ENCODE measurements at places on chromosomes 7 and 10.

- no peak for DNase-seq
Observed at GRCh38 chr7:74585844-74586243, 71.7 kb upstream of the GTF2I start.

- DNase-seq: no peak
Observed at GRCh38 chr7:44647981-44648714, 41.7 kb downstream of the OGDH start.

GRCh38 chr10:62373995-62374861, at the start of gene ZNF365:
ZNF365 (plus strand) TSS chr10:62374369; CDS start chr10:62376194, 1,825 bp downstream.
- peak; percentile 29 for DNase-seq

DNA sequence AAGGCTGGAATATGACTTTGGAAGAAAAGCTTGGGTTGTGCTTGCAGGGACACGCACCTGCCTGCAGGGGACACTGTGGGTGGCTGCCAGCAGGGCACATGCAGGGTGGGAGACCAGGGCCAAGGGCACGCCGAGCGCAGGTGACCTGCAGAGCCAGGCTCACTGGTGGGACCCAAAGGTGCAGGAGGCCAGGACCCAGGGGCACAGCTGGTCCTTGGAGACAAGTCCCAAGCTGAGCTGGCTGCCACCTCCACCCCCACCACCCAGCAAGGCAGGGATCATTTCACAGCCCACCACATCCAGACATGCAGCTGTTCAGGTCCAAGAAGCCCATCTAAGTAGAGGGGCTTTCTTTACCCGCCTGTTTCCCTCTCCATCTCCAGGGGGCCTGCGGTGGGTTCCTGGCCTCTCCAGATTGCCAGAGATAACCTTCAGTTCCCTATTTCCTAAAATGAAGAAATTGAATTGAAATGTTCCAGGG, 13.8 kb upstream of the CLIP2 start:
- DNase-seq: no peak

- no peak for DNase-seq
Observed at GRCh38 chr7:27410812-27411544, 168.4 kb downstream of the EVX1 start.

GRCh38 chr7:34655384-34655783, 2.6 kb upstream of the NPSR1 start:
- no peak for DNase-seq

- DNase-seq: no peak
Observed at GRCh38 chr7:70029993-70030392, 431.7 kb downstream of the AUTS2 start.

DNA sequence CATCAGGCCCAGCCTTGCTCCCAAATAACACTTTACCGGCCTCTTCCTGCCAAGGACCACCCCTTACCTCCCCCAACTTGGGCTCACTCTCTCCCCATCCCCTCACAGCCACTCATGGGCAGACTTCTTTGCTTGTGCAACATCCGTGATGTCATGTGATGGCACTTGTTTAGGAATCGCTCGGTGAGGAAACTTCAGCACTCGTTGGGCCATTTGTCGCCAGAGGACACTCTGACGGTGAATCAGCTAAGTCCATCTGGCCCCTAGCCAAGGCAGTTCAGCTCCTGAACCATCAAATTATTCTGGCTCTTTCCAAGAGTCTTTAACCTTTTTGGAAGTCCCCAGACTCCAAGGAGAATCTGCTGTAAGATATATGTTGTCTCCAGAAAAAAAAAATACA, 19.2 kb downstream of the BTBD16 start:
- no peak for DNase-seq

- DNase-seq: no peak
Observed at GRCh38 chr7:12715372-12716133, 28.1 kb downstream of the ARL4A start.

DNA sequence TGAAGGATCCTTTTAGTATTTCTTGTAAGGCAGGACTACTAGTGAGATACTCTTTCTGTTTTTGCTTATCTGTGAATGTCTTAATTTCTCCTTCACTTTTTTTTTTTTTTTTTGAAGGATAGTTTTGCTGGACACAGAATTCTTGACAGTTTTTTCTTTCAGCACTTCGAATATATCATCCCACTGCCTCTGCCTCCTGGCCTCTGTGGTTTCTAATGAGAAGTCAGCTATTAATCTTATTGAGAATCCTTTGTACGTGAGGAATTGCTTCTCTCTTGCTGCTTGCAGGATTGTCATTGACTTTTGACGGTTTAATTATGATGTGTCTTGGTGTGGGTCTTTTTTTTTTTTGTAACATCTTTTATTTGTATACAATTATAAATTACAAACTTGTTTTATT, 12.6 kb upstream of the WAC start:
- DNase-seq: no peak

DNA sequence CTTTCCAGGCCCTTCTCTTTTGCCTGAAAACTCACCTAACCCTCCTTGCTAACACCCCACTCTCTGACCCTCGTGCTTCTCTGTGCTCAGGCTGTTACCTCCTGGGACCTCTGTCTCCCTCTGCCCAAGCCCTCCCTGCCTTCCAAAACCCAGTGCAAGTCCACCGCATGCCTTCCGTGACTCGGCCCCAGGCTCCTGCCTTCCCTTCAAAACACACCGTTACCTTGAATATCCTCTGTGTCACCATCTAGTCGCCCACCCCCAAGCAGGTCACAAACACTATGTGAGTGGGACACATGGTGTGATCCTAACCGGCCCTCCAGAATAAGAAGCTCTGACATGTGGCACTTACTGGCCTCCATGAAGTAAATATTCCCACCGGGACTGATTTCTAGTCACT, 176.7 kb downstream of the GRID1 start:
- DNase-seq: no peak

GRCh38 chr7:151091431-151091830, 5.2 kb downstream of the AGAP3 start:
- no peak for DNase-seq

GRCh38 chr10:97207756-97208346, 22.1 kb upstream of the SLIT1 start:
- no peak for DNase-seq

GRCh38 chr10:22605168-22605567, 109.2 kb downstream of the PIP4K2A start:
- no peak for DNase-seq

GRCh38 chr7:111529507-111530355, 32.6 kb downstream of the IMMP2L start:
- no peak for DNase-seq

GRCh38 chr10:90204956-90205314, 503.5 kb downstream of the KIF20B start:
- no peak for DNase-seq

- no peak for DNase-seq
Observed at GRCh38 chr10:89591111-89591795, 53.8 kb downstream of the PANK1 start.

DNA sequence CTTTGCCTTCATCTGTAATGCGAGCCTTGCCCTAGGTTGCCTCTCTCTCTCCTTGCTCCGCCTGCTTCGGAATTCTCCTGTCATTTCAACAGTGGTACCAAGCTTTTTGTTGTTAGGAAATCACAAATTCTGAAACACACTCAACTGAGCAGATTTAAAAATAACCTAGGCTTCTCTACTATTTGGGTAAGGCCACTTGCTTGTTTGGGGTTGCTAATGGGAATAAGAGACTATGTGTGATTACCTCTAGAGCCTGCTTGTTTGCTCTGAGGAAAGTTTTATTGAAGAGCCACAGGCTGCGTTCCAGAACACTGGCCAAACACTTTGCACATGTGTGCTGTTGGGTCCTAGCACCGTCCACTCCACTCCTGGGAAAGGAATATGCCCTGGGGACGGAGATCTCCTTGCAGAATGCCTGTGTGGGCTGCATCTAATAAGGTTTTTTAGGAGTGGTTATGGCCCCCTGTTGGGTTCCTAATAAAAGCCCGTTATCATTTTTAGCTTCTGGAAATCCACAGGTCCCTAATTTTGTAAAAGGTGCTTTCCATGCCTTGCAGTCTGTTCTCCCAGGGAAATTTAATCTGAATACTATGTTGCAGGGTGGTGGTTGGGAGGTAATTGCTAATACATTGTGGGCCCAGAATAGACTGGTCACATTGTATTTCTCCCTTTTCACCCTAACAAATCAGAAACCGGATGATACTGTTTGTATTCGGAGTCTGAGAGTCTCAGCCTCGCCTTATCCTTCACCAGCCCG, 68.7 kb upstream of the KLF6 start:
- DNase-seq: no peak

DNA sequence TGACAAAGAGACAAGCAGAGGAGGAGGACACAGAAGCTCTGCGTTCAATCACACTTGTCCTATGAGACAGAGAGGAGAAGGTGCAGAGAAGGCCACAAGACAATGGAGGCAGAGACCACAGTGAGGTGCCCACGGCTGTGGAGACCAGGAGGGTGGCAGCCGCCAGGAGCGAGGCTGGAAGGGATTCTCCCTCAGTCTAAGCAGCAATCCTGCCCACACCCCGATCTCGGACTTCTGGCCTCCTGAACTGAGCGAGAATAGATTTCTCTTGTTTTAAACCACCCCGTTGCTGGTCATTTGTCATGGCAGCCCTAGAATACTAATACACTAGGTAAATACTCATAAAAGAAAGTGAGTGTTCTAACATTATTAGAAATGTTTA, 92.1 kb downstream of the CYTH3 start:
- DNase-seq: no peak

- no peak for DNase-seq
Observed at GRCh38 chr10:44237364-44238049, 147.4 kb downstream of the CXCL12 start.

- peak; percentile 79 for DNase-seq
Observed at GRCh38 chr10:100986952-100987684, at the start of the genes MRPL43 and TWNK. MRPL43 (minus strand) TSS chr10:100987497; CDS start chr10:100987443, 54 bp downstream. TWNK (plus strand) TSS chr10:100987543; CDS start chr10:100988211, 668 bp downstream.

- no peak for DNase-seq
Observed at GRCh38 chr7:3887096-3887690, 586.1 kb downstream of the SDK1 start.

- DNase-seq: no peak
Observed at GRCh38 chr7:149680331-149681025, 92.9 kb downstream of the ZNF467 start.

DNA sequence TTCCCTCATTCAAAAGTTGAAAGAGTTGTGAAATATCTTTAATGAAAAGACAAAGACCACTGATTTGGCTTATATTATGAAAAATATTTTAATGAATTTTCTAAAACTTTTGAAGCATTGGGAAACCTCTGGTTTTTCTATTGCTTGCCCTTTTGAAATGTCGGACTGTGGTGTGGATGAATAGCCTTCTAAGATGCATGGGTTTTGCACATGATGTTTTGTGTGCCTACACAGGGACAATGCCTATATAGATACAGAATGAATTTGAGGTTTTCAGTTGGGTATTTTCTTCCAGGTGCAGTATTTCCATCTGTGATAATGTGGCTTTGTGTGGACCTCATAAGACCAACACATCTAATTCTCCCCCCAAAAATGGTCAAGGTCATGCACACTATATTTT, 1437.9 kb downstream of the REEP3 start:
- DNase-seq: no peak

DNA sequence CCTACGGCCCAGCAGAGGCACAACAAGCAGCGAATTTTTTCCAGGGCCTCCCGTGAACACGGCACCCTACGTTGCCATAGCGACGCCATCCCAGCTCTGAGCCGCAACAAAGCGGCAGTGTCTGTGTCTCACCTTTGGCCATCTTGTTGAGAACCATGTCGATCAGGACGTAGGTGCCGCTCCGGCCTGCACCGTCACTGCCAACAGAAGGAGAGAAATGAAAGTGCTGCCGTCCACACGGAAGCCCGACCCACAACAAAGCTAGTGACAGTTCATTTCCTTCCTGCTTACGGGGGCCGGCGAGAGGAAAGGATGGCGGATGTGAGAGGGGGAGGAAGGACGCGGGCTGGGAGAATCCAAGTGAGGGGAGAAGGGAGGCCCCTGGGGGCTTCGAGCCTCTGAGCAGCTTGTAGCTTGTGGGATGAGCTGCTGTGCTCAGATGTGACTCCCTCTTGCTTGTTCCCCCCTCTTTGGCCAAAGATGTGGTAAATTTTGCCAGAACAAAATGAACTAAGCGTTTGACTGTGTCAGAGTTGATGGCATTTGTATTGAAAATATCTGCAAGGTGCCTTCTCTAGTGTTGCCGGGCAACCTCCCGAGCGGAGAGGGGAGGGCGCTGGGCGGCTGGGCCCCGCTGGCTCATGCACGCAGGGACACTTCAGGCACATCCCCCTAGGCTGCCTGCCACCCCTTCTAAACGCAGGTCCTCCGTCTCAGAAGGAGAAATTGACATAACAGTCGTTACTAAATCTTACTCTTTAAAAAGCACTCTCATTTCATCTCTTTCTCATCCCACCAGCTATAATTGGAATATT, 232.2 kb downstream of the DNAJB6 start:
- peak; percentile 21 for DNase-seq

DNA sequence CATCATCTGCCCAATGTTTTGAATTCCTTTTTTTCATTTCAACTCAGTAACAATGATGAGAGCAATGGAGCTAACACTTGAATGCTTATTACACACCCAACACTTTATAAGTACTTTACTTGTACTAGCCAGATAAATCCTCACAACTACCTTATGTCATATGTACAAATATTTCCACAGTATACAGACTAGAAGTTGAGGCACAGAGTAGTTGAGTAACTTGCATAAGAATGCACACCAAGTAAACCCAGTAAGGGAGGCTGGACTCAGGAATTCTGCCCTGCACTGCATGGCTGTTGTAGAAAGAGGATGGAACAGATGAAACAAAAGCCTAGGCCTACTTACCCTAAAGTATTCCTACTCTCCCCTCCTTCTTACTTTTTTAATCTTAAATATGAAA, 15.8 kb downstream of the DPY19L1 start:
- DNase-seq: no peak

DNA sequence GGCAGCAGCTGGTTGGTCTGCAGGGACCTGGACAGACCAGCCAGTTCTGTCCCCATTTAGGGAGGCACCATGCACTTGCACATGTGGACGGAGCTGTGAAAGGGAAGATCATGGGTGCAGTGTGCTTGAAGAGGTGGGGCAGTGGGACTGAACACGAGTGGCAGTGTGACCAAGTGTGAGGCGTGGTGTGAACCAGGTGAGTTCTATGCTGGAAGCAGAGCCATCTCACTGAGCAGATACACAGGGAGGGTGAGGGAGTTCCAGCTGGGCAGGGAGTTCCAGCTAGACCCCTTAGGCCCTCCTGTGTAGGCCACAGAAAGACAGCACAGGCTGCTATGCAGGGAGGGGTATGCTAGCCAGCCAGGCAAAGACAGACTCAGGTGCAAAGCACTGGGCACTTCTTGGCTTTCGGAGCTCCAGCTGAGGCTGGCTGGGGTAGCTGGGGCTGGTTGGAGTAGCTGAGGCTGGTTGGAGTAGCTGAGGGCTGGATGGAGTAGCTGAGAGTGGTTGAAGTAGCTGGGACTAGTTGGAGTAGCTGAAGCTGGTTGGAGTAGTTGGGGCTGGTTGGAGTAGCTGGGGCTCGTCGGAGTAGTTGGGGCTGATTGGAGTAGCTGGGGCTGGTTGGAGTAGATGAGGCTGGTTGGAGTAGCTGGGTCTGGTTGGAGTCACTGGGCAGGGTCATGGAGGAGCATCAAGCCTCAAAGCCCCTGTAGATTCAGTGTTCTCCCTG, 90.9 kb downstream of the HIP1 start:
- DNase-seq: no peak

- DNase-seq: no peak
Observed at GRCh38 chr7:102255501-102255900, 31.2 kb upstream of the SH2B2 start.
